ENCODE measurements at places on chromosomes 13 and 19. TPM values are rescaled to one million over a fixed set of nuclear protein-coding genes. Genes with fewer than 3 reads are reported as not detected.

GRCh38 chr13:51684076-51684475 is 99.8 kb downstream of the WDFY2 start:
- DNase-seq, result no peak

- DNase-seq, result no peak
Measured at GRCh38 chr13:95234242-95234641, 67.0 kb downstream of the ABCC4 start.

Gene ADGRE1
- 0.31 TPM for total RNA-seq

DNA sequence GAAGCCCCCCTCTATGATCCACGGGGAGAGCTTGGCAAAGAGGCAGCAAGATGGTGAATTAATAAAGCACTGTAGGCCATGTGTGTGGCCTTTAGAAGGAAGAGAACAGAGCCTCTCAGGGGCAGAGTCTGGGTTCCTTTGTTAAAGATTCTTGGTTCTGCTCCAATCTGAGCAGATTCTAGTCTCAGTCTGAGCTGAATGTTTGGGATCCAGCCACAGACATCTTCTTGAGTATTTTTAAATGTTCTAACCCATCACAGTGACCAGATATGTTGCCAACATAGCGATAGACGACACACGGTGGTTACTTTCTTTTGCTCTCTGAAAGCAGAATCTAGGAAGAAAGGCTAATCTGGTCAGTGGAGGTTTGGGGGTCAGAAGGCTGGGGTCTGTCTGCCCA is 147.5 kb upstream of the GPR12 start:
- no peak for DNase-seq

DNA sequence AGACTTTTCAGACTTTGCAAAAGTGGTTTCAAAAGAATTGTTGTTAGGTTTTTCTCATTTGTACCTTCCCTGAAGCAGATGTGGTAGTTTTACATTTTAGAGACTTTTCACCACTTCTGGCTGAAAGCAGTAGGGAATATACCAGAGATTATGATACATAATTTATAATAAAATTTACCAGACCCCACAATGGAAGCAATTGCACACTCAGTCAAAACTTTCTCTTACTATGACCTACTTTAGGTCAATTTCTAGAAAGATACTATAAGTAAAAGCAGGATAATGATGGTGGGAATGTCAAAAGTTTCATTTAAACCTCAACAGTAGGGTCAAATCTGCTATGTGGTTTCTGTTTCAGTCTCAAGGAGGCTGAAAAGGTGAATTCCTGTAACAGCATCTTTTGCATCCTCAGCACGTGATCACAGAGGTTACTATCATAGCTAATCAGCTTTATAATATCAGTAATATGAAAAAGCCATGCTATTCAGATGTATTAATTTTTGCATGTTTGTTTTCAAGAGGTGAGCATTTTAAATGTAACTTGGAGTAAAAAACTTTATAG is 26.9 kb downstream of the PCCA start:
- no peak for DNase-seq

Gene FBN3
- total RNA-seq, result not detected

- DNase-seq, result no peak
Measured at GRCh38 chr19:41689993-41690800, 2.1 kb upstream of the CEACAM7 start.

DNA sequence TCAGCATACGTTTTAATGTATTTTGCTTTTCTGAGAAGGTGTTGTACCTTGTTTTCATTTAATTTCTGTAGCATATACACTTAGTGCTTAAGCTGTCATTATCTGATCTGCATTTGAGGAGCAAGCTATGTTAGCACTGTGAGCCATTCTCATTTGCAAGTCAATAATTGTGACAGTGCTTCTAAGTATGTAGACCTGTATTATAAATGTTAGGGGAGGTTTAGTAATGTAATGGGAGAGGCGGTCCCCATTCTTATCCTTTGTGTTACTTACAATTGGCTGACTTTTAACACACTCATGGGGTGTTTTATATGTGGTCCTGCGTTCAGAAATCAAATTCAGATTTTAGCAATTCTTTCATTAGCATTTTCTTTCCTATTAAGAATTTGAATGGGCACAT is 90.2 kb downstream of the GPC6 start:
- DNase-seq, result no peak

DNA sequence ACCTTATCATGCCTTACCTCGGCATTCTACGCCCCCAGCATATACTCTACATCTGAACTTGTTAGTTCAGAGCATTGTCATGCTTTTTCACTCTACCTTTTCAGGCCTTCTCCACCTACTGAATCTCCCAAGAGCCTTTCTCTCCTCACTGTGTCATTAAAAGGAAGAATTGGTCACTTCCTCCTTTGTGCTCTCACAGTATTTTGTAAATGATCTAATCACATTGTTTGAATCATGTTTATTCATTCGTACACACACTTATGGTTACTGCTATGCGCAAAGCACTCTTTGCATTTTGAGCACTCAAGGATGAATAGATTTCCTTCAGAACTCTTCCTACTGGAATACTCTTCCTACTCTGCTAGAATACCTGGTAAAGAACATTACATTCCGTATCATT is 15.8 kb upstream of the ELF1 start:
- no peak for DNase-seq

Gene ZIC5
- total RNA-seq, result not detected

DNA sequence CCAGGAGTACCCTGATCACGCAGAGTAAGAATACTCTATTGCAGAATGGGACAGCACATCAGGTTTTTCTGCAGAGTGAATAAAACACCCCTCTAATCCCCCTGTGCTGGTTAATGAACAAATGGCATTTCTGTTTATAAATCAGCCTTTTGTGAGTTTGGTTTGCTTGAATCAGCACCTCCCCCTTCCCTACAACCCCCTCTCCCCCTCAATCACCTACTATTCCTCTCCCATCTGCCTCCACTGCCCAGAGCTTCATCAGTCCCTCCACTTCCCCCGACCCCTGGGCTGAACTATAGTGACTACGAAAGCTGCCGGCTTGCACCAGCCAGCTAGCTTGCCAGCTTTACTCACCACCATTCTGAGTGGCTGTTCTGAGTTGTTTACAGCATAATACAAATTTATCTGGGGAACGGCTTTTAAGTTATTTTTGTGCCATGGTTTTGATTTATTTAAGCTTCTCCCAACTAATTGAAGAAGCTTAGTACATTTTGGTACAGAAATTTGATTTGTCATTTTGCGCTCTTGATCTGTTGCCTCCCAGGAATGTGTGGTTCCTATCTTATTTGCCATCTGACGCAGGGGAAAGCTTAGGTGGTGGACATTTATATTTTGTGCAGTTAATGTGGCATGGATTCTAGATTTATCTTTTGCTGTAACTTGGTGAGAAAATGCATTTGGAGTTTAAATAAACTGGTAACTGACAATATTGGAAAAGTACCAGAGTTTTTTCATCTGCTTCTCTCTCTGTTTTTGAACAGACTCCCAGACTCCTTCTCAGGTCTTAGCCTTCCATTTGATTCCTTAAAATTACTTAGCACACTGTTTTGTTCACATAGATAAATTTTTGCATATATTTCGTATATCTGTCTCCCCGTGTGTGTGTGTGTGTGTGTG is 41.7 kb upstream of the WDFY2 start:
- no peak for DNase-seq

- DNase-seq, result no peak
Measured at GRCh38 chr13:60407095-60407494, 10.1 kb downstream of the TDRD3 start.

GRCh38 chr19:38506723-38507550 is 73.4 kb downstream of the RYR1 start:
- peak; percentile 86 for DNase-seq

Gene ZNF726
- total RNA-seq, result 0.53 TPM

Gene TMC4
- 0.38 TPM for total RNA-seq

GRCh38 chr19:17510220-17510993 is 1.0 kb upstream of the PGLS start:
- DNase-seq, result no peak

GRCh38 chr19:4803736-4804695 is 12.5 kb downstream of the FEM1A start:
- DNase-seq, result peak; percentile 67

Gene COL5A3
- 16.4 TPM for total RNA-seq

DNA sequence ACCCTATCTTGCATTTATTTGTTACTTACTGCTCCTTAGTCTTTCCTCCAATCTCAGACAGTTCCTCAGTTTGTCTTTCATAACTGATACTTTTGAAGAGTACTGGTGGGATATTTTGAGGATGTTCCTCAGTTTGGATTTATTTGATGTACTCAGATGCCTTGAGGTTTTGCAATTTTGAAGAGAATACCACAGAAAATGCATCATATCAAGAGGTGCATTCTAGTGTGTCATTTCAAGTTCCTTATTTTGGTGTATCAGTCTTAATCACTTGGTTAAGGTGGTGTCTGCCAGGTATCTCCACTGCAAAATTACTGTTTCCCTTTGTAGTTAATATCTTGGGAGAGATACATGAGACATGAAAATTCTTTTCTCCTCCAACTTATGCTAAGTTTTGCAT is 75.1 kb downstream of the URI1 start:
- DNase-seq, result no peak

GRCh38 chr13:56347014-56347413 is 793.7 kb upstream of the PRR20A start:
- DNase-seq, result no peak

DNA sequence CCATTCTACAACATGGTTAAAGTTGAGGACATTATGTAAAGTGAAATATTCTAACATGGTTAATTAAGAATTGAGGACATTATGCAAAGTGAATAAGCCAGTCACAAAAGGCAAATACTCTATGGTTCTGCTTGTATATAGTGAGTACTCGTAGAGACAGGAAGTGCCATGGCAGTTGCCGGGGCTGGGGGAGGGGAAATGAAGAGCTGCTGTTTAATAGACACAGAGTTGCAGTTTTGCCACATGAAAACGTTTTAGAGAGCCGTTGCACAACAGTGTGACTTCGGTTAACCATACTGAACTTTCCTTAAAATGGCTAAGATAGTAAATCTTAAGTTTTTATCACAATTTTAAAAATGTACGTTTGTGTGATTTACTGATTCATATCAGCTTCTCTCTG is 176.9 kb downstream of the SHISA2 start:
- no peak for DNase-seq
